Stimulated activated CD8-positive, alpha-beta memory T cell treated with anti-CD3 and anti-CD28 coated beads, Interleukin-4, amount 100 ng/mL, for 1 hour (primary cell): ENCODE measurements at places on chromosomes 3 and 15.

DNA sequence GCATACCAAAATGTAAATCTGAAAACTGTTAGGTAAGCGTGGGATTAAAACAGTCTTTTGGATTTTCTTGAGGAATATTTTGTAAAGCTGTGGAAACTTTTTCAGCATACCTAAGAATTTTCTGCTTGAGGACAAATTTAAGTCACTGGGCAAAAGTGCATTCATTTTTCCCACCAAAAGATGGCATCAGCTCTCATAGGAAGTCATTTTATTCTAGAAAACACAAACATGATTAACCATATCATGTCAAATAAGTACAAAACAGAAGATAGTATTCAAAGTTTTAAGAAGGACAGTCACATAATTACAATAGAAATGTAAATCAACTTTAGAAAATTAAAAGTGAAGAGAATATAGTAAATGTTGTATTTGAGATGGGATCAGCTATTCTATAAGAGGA lies 63.5 kb downstream of the SLC49A4 start:
- DNase-seq: no peak

DNA sequence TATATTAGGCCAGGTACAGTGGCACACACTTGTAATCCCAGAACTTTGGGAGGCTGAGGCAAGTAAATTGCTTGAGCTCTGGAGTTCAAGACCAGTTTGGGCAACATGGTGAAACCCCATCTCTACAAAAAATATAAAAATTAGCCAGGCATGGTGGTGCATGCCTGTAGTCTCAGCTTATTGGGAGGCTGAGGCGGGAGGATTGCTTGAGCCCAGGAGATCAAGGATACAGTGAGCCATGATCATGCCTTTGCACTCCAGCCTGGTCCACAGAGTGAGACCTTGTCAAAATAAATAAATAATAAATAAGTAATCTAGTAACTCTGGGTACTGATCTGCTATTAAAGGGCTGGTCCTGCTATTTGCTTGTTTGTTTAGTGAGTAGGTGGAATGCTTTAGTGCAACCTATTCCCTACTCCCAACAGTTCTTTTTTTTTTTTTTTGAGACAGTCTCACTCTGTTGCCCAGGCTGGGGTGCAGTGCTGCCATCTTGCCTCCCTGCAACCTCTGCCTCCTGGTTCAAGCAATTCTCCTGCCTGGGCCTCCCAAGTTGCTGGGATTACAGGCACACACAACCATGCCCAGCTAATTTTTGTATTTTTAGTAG lies 9.1 kb upstream of the INO80 start:
- DNase-seq: no peak

DNA sequence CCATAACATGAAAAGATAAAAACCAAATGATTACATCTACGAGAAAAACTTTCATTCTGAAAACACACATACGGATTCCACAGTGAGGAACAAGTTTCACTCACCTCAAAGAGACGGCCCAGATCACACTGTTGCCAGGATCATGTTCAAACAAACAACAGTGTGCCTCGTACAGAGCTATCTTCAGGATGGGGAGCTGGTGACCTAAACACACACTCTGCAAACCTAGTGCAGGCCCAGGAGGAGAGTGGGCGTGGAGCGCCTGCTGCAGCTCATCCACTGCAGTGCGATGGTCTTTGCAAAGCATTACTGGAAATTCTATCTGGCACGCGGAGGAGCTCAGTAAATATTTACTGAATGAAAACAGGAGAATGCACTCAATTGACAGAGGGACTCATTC lies 38.5 kb downstream of the TAMM41 start:
- DNase-seq: no peak

DNA sequence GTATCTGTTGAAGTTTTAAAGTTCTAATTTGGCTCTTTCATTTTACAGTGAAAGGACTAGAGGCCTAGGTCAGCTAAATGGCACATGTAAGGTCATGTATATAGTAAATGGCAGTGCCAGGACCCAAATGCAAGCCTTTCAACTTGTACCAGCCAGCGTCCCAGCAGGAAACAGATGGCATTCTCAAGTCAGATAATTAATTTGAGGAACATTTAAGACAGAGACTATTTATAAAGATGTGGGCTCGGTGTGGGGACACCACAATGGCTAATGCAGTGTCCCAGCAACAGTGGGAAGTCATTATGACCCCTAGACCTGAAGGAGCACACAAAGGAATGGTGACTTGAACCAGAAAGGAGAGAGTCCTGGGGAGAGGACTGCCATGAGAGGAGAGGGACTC lies 6.1 kb downstream of the MINDY4B start:
- no peak for DNase-seq

DNA sequence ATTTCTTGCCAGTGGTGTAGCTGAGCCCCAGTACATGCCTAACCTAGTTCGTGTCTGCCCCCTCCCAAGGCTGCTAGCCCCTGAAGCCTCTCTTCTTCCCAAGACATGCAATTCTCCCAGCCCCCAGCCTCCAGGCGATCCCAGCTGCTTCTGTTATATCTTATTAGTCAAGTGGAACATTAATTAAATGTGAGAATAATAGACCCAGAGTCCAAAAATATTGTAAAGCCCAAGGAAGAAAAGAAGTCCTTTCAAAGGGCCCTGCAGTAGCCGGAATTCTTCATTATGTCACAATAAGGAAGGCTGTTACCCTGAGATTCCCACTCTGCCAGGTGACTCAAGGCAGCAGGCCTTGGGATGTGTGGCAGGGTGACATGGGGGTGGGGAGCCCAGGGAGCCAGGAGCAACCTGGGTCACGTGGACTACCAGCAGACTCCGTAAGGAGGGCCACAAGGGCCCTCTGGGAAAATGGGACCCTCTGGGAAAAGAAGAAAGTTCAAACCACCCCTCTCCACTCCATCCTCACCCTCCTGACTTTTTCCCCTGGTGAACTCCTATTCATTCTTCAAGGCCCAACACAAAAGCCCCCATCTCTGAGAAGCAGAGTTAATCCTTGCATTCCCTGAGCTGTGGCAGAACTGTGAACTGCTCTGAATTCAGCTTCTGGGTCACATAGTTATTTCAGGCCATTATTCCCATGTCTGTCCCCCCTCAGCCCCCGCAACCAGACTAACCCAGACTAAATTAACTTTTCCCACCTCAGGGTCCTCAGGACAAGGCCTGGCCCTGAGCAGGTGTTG lies 21.8 kb upstream of the TRH start:
- no peak for DNase-seq

DNA sequence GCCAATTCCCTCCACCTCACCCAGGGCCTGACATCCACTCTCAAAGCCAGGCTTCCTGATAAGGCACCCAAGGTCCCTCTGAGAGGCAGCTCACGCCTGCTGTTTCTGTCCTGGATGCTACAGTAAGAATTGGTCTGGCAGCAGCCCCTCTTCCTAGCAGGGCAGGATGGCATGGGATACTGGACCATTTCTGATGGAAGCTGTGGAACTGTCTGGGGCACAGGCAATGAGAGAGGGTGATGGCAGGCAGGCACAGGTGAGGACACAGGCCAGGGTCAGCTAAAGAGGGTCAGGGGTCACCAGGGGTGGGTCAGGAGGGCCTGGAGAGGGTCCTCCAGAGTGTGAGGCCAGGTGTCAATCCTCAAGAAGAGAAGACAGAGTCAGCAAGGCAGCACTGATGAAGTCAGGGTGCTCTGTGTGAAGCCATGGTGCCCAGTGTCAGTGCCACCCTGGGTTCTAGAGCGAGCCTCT lies 41.9 kb upstream of the SLC41A3 start:
- no peak for DNase-seq

DNA sequence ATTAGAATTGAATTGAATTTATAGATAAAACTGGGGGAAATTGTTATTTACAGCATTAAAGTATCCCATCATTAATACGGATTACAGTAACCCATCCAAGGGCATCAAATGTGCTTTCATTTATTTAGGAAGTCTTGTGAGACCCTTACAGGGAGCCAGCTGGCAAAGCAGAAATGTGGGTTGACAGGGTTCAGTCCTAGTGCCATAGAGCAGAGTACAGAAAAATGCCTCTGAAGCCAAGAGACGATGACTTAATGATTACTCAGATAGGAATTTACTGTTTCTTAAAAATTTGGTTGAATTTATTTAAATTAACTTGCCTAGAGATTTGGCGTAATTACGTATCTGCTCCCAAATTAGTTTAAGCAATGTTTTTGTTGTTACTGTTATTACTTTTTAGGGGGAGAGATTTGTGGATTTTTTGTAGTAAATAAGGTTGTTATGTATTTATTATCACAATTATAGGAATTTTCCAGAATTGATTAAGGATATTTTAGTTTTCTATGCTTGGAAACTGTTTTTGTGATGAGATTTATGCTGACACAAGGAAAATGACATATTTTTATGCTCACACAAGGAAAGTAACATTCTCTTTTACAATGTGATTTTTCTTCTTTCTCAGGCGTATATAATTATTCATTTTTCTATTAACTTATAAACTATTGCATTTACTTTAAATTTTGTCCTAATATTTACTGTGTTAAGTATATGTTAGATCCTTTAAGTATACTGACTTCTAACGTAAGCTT lies 152.0 kb downstream of the EPHA6 start:
- no peak for DNase-seq

DNA sequence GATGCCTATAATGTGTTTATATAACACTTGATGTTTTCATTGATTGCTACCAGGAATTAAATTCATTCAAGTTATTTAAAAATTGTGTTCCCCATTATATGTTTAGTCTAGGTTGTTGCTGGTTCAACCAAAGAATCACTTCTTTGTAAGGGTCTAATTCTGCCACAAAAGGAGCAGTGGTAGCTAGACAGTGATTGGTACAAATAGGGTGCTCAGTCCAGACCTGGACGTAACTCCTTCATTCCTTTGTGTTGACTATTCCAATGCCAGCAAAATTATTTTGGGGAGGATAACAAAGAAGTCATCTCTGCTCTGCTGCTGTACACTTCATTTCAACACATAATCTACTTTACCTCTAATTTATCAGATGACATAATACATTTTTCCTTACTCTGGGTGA lies 1.2 kb downstream of the CHMP2B start:
- DNase-seq: no peak

GRCh38 chr3:57142411-57142723 lies 22.8 kb downstream of the IL17RD start:
- no peak for DNase-seq
